T-helper 1 cell treated with Interleukin-12 subunit alpha and Interleukin-12 subunit beta and Interleukin-4 antibody, amounts not matched to agents 30 ng/mL and 1 ng/mL, for 36 hours (primary cell): ENCODE measurements at places on chromosomes 12 and 14. TPM values are rescaled to one million over a fixed set of nuclear protein-coding genes. Genes with fewer than 3 reads are reported as not detected.

TAS2R9 gene
- 0.27 TPM in 1 of 2 replicates, not detected in the other for total RNA-seq

RNASE11 gene
- not detected in 2 replicates for total RNA-seq

FSCB gene
- not detected in 2 replicates for total RNA-seq

NABP2 gene
- 62.1 and 66.5 TPM in 2 replicates for total RNA-seq

FAR2 gene
- total RNA-seq, result 9.6 and 11.3 TPM in 2 replicates

DTX1 gene
- 0.66 TPM in 1 of 2 replicates, not detected in the other for total RNA-seq

CLEC14A gene
- total RNA-seq, result not detected in 2 replicates

TGM1 gene
- 6.4 and 6.7 TPM in 2 replicates for total RNA-seq

ART4 gene
- not detected in 2 replicates for total RNA-seq

GUCY2C gene
- not detected in 2 replicates for total RNA-seq

RNFT2 gene
- 7.5 and 10.0 TPM in 2 replicates for total RNA-seq

CD163L1 gene
- not detected in 2 replicates for total RNA-seq

OASL gene
- total RNA-seq, result 21.2 and 22.7 TPM in 2 replicates

IRF2BPL gene
- 22.3 and 23.3 TPM in 2 replicates for total RNA-seq

REM2 gene
- total RNA-seq, result 0.51 and 1.0 TPM in 2 replicates

IGF1 gene
- 0.46 and 0.59 TPM in 2 replicates for total RNA-seq

ASPG gene
- not detected in 2 replicates for total RNA-seq

ARHGAP9 gene
- 190 and 192 TPM in 2 replicates for total RNA-seq

HNF1A gene
- total RNA-seq, result not detected in 2 replicates

MTA1 gene
- 129 and 138 TPM in 2 replicates for total RNA-seq

PTGDR gene
- 0.56 TPM in 2 replicates for total RNA-seq

PZP gene
- total RNA-seq, result not detected in 2 replicates

POTEM gene
- total RNA-seq, result not detected in 2 replicates
